ENCODE measurements at places on chromosomes 7 and 10. TPM values are rescaled to one million over a fixed set of nuclear protein-coding genes. Genes with fewer than 3 reads are reported as not detected.

DNA sequence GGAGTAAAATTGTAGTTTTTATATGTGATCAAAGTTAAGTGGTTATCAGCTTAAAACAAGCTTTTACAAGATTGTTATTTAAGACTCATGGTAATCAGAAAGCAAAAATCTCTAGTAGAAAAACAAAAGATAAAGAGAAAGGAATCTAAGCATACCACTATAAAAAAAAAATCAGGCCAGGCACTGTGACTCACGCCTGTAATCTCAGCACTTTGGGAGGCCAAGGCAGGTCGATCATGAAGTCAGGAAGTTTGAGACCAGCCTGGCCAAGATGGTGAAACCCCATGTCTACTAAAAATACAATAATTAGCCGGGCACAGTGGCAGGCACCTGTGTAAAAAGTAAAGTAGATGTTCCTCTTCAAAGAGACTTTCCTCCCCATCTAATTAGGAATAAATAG is 265.9 kb upstream of the NRP1 start:
- no peak overlapping the region for H3K27ac ChIP-seq
- no peak overlapping the region for H3K4me3 ChIP-seq
- H3K4me1 ChIP-seq, result no peaks in the 10 kb centered on the region
- no peaks in the 10 kb centered on the region for H3K36me3 ChIP-seq
- no peak for DNase-seq

The STK17A gene
- total RNA-seq, result 21.3 TPM

DNA sequence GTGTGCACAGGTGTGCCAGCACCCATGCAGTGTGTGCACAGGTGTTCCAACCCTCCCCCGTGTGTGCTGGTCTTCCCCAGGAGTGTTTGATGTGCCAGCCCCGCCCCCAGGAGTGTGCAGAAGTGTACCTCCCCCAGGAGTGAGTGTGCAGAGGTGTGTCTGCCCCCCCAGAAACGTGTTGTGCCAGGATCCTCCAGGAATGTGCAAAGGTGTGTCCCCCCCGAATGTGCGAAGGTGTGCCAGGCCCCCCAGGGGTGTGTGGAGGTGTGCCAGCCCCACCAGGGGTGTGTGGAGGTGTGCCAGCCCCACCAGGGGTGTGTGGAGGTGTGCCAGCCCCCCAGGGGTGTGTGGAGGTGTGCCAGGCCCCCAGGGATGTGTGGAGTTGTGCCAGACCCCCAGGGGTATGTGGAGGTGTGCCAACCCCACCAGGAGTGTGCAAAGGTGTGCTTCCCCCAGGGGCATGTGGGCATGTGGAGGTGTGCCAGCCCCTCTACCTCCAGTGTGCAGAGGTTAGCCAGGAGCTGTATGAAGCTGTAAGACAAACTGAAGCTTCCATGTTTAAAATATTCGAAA is 33.2 kb downstream of the CHST15 start:
- DNase-seq, result no peak
- H3K27me3 ChIP-seq, result peaks cover 7% of the 10 kb centered on the region
- H3K4me1 ChIP-seq, result peaks cover 20% of the 10 kb centered on the region

GRCh38 chr7:92813390-92814024 is 22.9 kb downstream of the CDK6 start:
- peaks cover 18% of the 10 kb centered on the region for H3K4me1 ChIP-seq
- no peak overlapping the region for H3K4me3 ChIP-seq
- peak overlapping the region; percentile 27 for H3K27ac ChIP-seq
- peaks cover 8% of the 10 kb centered on the region for H3K36me3 ChIP-seq

GRCh38 chr7:157425137-157425731 is 88.4 kb downstream of the DNAJB6 start:
- H3K4me3 ChIP-seq, result no peak overlapping the region
- H3K4me1 ChIP-seq, result no peaks in the 10 kb centered on the region
- H3K36me3 ChIP-seq, result no peaks in the 10 kb centered on the region
- DNase-seq, result no peak

The ZNF212 gene
- 9.3 TPM for total RNA-seq

The MSS51 gene
- total RNA-seq, result 2.4 TPM

DNA sequence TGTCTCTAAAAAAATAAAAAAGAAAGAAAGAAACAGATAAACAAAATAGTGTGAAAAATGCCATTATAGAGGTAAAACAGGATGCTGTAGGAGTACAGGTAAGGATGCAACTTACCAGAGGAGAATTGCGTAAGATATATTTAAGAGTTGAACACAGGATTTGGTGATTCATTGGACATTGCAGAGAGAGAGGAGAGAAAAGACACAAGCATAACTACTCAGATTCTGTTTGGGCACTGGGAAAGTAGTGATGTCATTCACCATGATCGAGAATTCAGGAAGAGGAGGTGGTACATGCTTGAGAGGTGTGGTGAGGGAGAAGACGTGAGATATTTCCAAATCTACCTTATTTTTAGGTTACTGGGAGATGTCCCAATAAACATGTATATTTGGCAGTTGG is 97.6 kb downstream of the AASS start:
- no peak overlapping the region for H3K4me3 ChIP-seq
- no peak overlapping the region for H3K27ac ChIP-seq
- DNase-seq, result no peak
- H3K36me3 ChIP-seq, result no peaks in the 10 kb centered on the region

- peak overlapping the region; percentile 55 for H3K4me3 ChIP-seq
- H3K27ac ChIP-seq, result peak overlapping the region; percentile 73
- H3K36me3 ChIP-seq, result no peaks in the 10 kb centered on the region
- H3K4me1 ChIP-seq, result peaks cover 22% of the 10 kb centered on the region
These were observed 3.2 kb downstream of the SFMBT2 start for GRCh38 chr10:7407368-7408290.

The KAZALD1 gene
- total RNA-seq, result 13.1 TPM

- H3K4me3 ChIP-seq, result no peak overlapping the region
- DNase-seq, result no peak
- H3K27ac ChIP-seq, result no peak overlapping the region
- H3K36me3 ChIP-seq, result peaks cover 5% of the 10 kb centered on the region
- H3K27me3 ChIP-seq, result no peaks in the 10 kb centered on the region
These were observed 98.7 kb upstream of the DNAJB6 start for GRCh38 chr7:157238087-157238486.

- H3K36me3 ChIP-seq, result no peaks in the 10 kb centered on the region
- H3K4me3 ChIP-seq, result peak overlapping the region; percentile 97
- H3K27ac ChIP-seq, result peak overlapping the region; percentile 97
- DNase-seq, result no peak
These were observed 1.5 kb downstream of the FHIP2A start for GRCh38 chr10:114823077-114823463.

- no peak overlapping the region for H3K27ac ChIP-seq
- no peaks in the 10 kb centered on the region for H3K36me3 ChIP-seq
- H3K4me3 ChIP-seq, result no peak overlapping the region
- no peak for DNase-seq
- H3K27me3 ChIP-seq, result no peaks in the 10 kb centered on the region
These were observed 3.9 kb upstream of the CDK6 start for GRCh38 chr7:92840316-92840715.

DNA sequence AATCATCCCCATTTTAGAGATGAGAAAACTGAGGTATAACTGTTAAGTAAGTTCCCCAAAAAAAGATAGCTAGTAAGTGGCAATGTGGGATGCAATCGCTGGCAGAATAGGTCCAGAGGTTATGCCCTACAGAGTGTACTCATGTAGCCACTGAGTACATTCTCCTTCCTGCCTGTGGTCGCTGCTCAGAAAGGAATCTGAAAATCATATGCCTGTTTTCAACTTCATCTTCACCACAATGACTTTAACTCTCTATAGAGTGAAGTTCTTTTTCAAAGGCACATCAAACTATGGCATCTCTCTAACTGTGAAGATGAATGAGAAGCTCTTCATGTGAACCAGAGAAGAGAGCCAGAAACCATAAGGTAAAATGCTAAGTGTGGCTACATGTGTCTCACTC is 162.2 kb upstream of the SLC25A13 start:
- no peak overlapping the region for H3K27ac ChIP-seq
- H3K4me1 ChIP-seq, result no peaks in the 10 kb centered on the region
- H3K27me3 ChIP-seq, result no peaks in the 10 kb centered on the region
- no peaks in the 10 kb centered on the region for H3K36me3 ChIP-seq
- no peak for DNase-seq

The APBB1IP gene
- 7.6 TPM for total RNA-seq

DNA sequence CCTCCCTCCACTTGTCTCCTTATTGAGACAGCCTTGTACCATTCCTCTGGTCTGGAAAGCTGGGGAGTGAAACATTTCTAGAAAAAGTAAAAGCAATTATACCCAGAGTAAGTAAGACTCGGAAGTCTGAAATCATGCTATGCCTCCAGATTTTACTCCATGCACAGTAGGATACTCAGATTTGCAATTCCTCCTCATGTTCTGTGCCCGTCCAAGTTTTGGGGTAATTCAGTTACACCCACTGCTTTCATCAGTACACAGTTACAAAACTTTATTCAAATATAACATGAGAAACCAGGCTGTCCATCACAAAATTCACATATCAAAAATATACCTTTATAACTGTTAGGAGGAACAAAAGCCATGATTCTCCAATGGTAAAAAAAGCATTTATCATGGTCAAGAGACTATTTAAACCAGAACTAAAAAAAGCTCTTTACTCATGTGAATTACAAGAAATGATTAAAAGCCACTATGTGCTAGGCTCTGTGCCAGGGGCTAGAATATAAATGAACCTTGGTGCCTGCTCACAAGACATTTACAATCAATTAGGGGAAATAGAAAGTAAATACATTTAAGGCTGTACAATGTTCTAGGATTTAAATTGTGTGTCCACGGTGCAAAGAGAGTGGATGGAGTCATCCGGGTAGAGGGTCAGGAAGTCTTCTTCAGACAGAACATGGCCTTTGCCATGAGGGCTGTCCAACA is 320.2 kb downstream of the ELMO1 start:
- no peak overlapping the region for H3K27ac ChIP-seq
- H3K27me3 ChIP-seq, result no peaks in the 10 kb centered on the region
- H3K4me1 ChIP-seq, result peaks cover 11% of the 10 kb centered on the region
- DNase-seq, result no peak

The SFRP5 gene
- 7.0 TPM for total RNA-seq

The SHH gene
- total RNA-seq, result 1.1 TPM

DNA sequence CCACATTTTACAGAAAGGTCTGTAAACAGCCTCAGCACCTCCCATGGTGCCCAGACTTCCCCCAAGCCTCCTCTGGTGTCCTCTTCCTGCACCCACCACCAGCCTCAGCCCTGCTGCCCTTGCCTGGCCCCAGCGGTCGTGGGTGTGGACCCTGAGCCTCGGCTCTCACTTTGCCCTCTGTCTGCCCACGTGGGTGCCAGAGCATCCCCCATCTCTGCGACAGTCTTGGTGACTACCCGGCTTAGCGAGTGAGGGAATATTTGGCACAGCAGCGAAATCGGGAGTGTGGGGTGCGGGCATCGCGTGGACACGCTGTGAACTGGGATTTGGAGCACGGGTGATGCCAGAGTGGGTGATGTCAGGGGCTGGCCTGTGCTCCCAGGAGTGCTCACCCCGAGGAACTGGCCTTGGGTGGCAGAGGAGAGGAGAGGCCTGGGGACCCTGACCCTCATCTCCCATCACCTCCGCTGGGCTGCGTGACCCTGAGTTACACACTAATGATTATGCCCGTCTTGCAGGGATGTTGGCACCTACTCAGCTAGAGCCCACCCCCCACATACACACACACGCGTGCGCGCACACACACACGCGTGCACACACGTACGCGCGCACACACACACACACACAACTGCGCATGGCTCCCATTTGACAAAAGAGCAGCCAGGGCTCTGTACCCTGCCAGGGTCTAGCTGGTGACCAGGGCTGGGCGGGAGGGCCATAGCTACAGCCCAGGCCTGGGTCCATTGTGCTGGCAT is 8.7 kb downstream of the ELFN1 start:
- no peak overlapping the region for H3K27ac ChIP-seq
- no peaks in the 10 kb centered on the region for H3K4me1 ChIP-seq
- peaks cover 28% of the 10 kb centered on the region for H3K27me3 ChIP-seq

The CLRN3 gene
- 50.5 TPM for total RNA-seq

The OLAH gene
- total RNA-seq, result not detected

- DNase-seq, result no peak
- no peak overlapping the region for H3K4me3 ChIP-seq
- no peaks in the 10 kb centered on the region for H3K4me1 ChIP-seq
- H3K27me3 ChIP-seq, result no peaks in the 10 kb centered on the region
These were observed 88.9 kb downstream of the GTF2IRD1 start for GRCh38 chr7:74542558-74543117.

DNA sequence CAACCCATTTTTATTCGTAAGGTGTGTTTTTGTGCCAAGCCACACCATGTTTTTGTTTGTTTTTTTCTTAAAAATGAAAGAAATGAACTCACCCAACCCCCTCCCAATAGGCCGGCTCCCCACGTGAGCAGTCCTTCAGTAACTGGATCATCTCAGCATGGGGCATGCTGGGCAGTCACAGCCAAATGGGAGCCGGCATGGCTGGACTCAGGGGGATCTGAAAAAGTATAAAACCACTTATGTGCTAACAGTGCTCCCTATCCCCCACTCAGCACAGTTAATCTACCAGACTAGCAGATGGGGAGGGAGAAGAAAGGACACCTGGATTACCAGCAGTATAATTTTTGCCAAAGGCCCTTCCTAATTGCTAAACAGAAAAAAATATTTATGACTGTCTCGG is 39.3 kb downstream of the BAZ1B start:
- no peaks in the 10 kb centered on the region for H3K4me1 ChIP-seq
- no peaks in the 10 kb centered on the region for H3K27me3 ChIP-seq
- DNase-seq, result no peak
- H3K36me3 ChIP-seq, result peaks cover 36% of the 10 kb centered on the region
- H3K4me3 ChIP-seq, result no peak overlapping the region

DNA sequence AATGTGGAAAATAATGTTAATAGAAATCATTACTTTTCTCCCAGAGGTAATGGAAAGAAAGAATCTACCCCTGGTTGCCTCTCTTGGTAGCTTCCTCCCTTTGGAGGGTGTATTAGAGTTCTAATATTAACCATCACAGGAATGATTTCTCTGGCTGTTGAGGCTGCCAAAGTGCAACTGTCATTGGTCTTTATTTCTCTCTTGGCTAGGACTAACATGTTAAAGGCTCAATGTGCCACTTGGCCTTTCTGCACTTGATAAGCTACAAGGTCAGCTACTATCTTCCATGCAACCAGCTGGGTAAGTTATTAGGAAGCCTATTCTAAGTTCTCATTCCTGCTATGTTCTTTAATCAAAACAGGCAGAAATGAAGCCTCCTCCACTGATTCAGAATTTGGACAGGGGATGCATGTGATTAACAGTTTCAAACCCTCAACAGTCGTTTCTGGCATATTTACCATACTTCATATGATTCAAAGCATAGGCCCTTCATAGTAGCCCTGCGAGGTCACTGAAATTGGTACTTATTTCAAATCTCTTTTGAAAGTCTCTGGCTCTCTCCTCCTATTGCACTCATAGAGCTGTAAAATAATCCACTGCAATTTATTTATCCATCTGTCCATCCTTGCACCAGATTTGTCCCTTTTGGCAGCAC is 645.0 kb downstream of the SORCS1 start:
- DNase-seq, result no peak
- no peaks in the 10 kb centered on the region for H3K36me3 ChIP-seq
- no peaks in the 10 kb centered on the region for H3K4me1 ChIP-seq
- no peak overlapping the region for H3K27ac ChIP-seq

The NEBL gene
- total RNA-seq, result 12.3 TPM

DNA sequence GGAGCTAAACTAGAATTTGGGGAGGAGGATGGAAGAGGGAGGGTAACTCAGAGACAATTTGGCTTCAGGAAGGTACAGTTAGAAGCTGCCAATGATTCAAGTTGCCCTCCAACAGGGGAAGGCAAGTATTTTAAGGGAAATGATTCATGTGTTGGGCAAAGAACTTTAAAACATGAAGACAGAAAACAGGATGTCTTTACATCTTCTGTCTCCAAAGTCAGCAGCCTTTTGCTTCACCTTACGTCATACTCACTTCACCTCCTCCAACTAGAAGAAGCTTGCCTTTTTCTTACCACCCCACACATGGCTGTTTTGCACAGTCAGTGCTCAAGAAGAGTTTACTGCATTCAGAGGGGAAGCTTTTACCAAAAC is 36.1 kb downstream of the PPP1R3C start:
- DNase-seq, result no peak
- peak overlapping the region; percentile 69 for H3K27ac ChIP-seq
- no peaks in the 10 kb centered on the region for H3K36me3 ChIP-seq
- H3K4me3 ChIP-seq, result no peak overlapping the region

Data from transverse colon (tissue), 4 donors.